Kidney capillary endothelial cell (primary cell): ENCODE measurements at places on chromosomes 1 and 21.
A peak's percentile ranks its signal among the peaks of the same experiment; 100 is the strongest.

GRCh38 chr1:966704-967300 is 520 bp downstream of the PLEKHN1 start:
- DNase-seq = peak; percentile 61

DNA sequence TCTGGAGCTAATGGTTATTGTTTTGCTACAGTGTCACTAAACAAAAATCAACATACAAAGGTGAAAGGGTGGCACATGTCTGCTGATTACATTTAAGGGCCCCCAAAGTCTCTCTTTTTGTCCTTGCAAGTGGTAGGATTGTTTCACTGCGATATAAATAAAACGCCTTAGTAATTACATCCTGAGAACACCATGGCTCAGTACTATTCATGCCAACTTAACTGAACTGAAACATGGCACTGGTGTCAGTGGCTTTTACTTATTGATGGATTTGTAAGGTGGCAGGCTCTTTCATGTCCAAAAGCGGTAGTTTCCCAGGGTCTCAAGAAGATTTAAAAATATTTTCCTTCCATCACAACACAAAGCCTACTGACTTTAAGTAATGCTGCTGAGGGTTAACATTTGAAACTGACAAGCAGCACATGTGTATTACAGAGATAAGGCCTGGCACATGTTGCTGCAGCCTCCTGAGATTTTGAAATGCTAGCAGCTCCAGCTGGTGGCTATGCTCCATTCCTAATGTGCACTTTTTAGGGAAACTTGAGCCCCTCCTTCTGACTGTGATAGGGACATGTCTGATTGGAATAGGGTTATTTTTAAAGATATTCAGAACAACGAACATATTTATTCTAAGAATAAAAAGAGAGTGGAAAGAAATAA is 86.8 kb downstream of the ATP1B1 start:
- DNase-seq = no peak

GRCh38 chr1:27031235-27032118 is 18.8 kb upstream of the TENT5B start:
- no peak for DNase-seq

DNA sequence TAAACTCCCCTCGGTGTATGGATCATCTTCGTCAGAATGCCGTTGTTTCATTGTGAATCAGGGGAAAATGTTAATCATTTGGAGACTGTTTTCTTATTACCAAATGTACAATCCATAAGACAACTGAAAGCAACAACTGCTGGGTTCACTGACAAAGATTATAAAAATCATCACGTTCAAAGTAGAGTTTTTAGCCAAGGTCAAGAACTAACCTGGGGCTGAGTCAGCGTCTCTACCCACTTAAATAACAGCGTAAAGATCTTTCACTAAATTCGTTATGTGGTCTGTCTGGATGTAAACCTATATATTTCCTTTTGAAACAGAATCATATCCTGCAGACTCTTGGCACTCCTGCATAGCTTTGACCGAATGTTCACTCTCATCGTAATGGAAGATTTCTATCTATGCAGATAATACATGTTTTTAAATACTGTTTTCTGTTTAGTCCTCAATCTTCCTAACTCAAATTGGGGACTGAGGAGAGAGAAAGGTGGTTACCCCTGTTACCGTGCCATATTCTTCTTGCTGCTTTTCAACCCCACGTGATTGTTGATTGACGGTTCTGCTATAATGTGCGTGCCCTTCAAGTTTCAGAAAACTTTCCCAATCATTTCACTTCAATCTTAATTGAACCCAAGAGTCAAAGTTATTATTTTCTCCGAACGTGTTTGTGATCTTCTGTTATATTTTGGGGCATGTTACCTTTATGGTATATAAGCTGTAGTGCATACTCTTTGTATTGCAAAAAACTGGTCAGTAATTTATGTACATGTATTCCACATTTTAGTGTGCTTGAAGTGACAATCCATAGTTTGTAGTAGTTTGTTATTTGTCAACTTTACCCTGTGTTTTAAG is 15.6 kb upstream of the NCMAP start:
- DNase-seq = no peak

DNA sequence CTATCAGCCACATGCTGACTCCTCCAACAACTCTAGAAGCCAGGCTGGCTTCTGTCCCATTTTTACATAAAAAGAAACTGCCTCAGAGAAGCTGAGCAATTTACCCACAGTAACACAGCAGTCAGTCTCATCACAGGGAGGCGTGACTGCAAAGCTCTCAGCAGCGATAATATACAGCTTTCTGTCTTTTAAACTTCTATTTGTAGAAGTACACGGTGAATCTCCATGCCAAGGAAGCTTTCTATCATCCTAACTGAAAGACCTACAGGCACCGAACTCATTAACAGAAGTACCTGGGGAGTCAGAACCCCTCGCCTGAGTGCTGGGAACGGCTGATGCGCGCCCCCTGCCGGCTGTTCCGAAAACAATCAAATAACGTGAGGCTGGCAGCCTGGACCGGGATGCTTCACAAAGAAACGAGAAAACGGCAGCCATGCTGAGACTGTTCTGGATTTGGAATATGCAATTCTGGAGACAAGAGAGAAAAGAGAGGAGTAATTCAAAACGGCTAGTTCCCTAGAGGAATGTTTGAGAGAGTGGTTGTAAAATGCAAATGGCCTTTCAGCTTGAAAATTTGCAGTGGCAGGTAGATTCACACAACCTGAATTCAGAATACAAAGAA is 43.5 kb upstream of the RAB4A start:
- peak; percentile 59 for DNase-seq

GRCh38 chr1:205243350-205244191 is 15.8 kb downstream of the TMCC2 start:
- no peak for DNase-seq

DNA sequence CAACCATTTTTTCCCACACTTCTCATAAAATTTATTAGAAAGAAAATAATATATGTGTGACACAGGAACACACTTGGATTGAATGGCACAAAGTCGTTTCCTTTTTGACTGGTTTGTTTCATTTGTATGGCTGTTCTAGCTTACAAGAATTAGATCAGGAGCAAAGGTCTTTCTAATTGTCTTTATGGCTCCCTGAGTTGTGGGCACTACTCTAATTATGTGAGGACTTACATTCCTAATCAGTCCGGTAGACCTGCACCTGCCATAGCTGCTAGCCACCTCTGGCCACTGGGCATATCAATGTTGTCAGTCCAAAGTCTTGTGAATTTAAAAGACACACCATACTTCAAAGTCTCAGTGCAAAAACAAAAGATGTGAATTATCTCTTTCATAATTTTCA is 346.7 kb downstream of the NTNG1 start:
- no peak for DNase-seq

DNA sequence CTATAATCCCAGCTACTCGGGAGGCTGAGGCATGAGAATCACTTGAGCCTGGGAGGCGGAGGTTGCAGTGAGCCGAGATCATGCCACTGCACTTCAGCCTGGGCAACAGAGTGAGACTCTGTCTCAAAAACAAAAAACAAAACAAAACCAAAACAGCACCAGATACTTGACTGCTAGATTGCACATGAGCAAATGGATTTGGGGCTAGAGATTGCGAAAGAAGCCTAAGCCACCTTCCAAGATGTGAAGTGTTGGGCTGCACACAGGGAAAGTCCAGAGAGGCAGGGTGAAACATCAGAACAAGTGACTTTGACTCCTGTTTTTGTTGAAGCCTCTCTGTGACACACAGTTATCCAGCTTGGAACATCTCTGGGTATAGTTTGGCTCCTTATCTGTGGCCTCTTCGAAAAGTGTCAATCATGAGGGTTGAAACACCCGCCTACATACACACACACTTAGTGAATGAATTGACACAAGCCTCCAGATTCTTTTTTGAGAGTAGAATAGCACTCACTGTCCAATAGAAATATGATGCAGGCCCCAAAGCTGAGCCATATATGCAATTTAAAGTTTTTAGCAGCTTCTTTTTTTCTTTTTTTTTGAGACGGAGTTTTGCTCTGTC is 34.2 kb upstream of the GPR137B start:
- DNase-seq = no peak

- no peak for DNase-seq
Observed at GRCh38 chr1:197965132-197965840, 48.1 kb downstream of the LHX9 start.
